Fibroblast of the conjunctiva (primary cell): ENCODE measurements at places on chromosomes 13 and 19.

DNA sequence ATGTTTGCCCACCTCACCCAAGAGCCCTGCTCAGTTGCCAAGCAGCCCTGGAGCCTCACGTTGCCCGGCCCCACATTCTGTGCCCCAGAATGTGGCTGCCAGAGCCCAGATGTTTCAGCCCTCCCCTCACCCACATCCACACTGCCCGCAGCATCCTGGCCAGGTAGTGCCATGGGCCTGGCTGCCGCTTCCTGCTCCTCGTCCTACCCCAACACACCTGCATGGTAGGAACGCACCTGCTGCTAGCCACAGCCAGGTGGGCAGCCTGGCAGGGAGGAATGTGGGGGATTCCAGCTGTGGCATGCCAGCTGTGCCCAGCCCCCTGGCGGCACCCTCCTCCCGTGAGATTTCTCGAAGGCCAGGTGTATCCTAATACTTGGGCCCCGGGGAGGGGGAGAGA, 7.5 kb upstream of the NFIX start:
- DNase-seq = no peak

- DNase-seq = no peak
These were observed 94.2 kb downstream of the ZNF737 start for GRCh38 chr19:20471431-20471830.

DNA sequence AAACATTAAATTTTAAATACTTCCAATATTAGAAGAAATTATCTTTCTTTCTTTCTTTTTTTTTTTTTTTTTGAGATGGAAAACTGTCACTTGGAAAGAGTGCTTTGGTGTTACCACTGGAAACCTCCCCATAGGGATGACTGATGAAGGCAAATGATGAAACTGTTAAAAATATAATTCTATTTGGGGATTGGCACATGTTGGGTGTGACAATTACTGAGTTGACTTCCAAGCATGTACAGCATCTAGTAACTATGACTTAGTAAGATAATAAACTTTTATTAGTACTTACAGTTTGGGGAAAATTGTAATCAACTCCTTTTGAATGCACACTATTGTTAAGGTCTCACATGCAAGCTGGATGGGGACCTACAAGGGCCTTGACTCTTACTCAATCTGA, 592.5 kb downstream of the KCTD12 start:
- DNase-seq = no peak

DNA sequence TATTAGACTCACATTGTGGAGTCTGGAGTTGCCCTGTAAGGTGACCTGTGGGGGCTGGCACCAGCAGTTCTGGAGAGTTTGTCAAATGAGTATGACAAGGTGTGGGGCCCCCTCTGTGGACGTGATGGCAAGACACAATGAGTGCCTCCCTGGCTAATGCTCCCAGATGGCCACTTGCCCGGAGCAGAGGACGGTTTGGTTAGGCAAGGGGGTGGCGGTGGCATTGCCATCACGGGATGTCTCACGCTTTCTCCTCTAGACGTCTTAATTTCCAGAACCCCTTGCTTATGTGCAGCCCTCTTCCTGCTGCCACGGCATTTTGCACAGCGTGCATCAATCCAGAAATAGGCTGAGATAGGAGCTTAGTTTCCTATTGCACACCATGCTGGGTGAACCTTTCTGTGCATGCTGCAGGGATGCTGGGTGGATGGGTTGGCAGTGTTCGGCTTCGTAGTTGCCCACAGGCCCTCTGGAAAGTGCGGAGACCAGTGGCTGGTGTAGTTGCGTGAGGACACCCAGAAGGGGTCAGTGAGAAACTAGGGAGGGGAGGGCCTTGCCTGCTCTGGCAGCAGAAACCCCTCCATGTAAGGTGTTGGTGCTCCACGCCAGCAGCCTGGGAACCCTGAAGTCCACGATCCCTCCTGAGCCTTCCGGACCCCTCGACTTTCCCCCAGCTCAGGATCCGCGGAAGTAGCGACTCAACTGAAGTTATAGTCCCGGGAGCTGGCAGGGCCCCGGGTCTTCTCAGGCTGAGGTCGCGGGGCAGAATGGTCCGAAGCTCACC, 18.1 kb upstream of the LRP3 start:
- no peak for DNase-seq

- DNase-seq = peak; percentile 71
These were observed 40.8 kb upstream of the F7 start for GRCh38 chr13:113064534-113065405.

- DNase-seq = no peak
These were observed 268.1 kb downstream of the DNAJC15 start for GRCh38 chr13:43291287-43292060.

- no peak for DNase-seq
These were observed 28.0 kb downstream of the CHST8 start for GRCh38 chr19:33649627-33650305.

DNA sequence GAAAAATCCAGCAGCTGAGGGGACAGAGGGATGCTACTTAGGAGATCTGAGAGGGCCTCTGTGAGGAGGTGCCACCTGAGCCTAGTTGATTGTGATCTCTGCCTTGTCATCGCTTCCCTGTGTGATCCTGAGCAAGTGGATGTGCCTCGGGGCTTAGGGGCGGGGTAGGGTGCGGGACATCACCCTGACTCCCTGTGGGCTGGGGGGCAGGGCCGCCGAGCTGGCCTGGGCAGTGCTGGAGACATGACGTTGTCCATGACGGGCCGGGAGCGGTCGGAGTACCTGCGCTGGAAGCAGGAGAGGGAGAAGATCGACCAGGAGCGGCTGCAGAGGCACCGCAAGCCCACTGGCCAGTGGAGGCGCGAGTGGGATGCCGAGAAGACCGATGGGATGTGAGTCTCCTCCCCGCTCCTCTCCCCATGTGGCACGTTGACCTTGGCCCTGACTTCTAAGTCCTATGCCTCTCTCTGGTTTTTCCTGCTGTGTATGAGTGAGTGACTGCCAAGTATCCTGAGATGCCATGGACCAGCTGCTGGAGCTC, 8.2 kb upstream of the INAFM1 start:
- DNase-seq = no peak

- DNase-seq = no peak
These were observed 107.8 kb upstream of the ATXN8OS start for GRCh38 chr13:69999875-70000274.

- peak; percentile 40 for DNase-seq
These were observed 29.2 kb downstream of the COG6 start for GRCh38 chr13:39684531-39685137.

DNA sequence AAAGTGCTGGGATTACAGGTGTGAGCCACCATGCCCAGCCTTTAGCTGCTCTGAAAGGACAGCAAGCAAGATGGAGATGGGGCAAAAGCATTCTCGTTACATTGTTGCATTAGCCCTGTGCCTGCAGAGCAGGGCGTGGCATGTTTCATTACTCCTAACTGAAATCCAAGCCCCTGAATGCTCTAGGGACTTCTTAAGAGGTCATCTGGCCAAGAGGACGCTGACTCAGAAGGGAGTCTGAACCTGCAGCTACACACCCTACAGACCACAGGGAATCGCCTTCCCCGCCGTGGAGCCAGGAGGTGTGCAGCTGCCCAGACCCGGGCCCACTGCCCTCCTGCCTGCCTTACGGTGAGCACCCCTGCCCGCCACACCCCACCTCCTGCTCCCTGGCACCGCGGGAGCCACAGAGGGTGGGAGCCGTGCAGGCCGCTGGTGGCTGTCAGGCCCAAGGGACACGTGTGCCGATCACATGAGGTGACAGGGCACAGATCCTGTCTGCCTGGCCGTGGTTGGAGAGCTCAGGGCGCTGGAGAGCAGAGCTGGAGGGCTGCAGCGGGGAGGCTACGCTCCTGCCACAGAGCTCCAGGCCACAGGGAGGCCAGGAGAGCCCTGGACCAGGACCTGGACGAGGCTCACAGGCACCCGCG, 27.2 kb downstream of the ADPRHL1 start:
- DNase-seq = peak; percentile 61

DNA sequence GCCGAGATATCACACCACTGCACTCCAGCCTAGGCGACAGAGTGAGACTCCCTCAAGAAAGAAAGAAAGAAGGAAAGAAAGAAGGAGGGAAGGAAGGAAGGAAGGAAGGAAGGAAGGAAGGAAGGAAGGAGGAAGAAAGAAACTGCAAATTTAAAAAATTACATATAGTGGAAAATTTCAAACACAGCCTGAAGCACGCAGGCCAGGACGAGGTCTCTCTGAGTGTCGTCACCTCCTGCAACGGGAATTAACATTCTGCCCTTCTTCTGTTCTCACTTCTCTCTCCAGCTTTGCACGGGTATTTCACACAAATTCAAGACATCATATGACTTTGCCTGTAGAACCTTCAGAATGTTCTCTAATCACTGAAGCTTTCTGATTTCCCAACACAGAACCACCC, 108.2 kb downstream of the GNG7 start:
- no peak for DNase-seq

DNA sequence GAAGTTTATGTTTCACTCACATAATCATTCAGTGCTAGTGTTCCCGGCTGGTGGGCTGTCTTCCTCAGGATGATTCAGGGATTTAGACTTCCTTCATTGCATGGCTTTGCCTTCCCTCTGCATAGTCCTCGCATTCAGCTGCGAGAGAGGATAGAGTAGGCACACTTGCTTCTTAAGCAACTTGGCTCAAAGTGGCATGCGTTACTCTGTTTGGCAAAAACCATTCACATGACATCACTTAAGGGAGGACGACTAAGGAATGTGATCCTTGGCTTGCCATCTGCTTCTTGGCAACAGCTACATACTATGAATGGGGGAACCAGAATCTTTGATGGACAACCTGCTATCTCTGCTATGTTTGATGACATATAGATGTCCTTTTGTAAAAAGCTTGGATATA, 359.3 kb downstream of the TDRD3 start:
- DNase-seq = no peak
